CD4-positive, alpha-beta T cell treated with Interleukin-17A for 1 hour (primary cell): ENCODE measurements at places on chromosomes 4 and X.

- DNase-seq, result no peak
These were observed 30.9 kb downstream of the GATB start for GRCh38 chr4:151729731-151730559.

GRCh38 chr4:148258535-148258934, 183.7 kb downstream of the NR3C2 start:
- no peak for DNase-seq

- DNase-seq, result no peak
These were observed 178.4 kb downstream of the TECRL start for GRCh38 chr4:64230709-64231310.

GRCh38 chr4:182925298-182925757, 8.1 kb upstream of the DCTD start:
- DNase-seq, result peak; percentile 80

- DNase-seq, result no peak
These were observed 21.7 kb upstream of the HEPH start for GRCh38 chrX:66142351-66142750.

DNA sequence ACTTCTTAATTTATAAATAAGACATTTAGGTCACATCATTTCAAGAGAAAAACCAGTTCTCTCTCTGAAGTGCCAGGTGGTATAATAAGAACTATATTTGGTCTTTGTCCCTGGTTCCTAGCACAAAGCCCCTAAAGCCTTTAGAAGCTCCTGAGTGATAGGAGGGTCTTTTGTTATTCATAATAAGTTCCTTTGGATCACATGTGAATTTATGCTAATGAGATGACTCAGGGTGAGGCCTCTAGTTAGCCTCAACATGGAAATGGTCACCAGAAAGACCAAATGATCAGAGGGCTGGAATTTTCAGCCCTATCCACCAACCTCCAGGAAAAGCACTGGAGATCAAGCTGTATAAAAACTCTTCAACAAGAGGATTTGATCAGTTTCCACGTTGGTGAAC, 68.1 kb upstream of the BLTP1 start:
- no peak for DNase-seq

- no peak for DNase-seq
These were observed 59.3 kb upstream of the HS3ST1 start for GRCh38 chr4:11487868-11488544.

DNA sequence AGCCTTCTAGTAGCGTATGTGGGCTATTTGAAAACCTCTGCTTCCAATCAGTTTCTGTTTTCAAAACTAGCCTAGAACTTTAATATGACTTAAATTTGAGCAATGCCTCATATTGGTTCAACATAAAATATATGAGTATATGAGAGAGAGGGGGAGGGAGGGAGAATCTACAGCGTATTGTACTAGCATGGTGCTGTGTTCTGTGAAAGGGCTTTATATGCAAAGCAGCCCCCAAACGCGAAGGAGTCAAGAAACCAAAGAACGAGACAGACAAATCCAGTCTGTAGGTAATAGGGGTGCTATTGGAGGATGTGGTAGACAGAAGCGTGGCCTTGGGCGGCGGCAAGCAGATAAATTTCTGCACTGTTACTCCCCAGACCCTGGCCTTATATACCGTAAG, 784 bp upstream of the ANXA5 start:
- DNase-seq, result peak; percentile 26

DNA sequence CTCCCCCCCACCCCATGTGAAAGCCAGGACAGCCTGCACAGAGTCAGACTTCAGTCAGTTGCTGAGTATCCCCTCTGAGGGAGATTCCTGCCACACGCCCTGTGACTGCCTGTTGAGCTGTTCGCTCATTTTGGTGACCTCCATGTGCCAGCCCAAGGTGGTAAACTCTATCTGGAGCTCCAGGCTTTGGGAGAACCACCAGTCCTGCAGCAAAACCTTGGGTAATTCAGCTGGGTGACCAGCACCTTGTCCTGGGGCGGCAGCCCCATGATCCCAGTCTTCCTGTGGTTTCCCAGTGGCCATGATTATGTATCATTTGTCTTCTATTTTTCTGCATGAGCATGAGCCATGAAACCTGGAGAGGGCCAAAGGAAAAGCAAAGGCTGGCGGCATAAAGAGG, 73.4 kb downstream of the NBDY start:
- no peak for DNase-seq

GRCh38 chrX:97882306-97882705, 998.6 kb downstream of the RPA4 start:
- no peak for DNase-seq

DNA sequence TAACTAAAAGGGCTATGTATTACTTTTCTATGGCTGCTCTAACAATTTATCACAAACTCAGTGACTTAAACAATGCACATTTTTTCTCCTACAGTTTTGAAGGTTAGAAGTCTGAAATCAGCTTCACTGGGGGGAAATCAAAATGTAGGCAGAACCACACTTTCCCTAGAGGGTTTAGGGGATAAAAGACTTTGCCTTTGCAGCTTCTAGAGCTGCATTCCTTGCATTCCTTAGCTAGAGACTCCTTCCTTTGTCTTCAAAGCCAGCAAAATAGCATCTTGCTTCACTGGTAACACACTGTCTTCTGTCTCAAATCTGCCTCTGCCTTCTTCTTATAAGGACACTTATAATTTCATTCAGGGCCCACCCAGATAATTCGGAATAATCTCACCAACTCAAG, 152.4 kb upstream of the SPIN4 start:
- no peak for DNase-seq

GRCh38 chr4:11831739-11832138, 403.0 kb upstream of the HS3ST1 start:
- no peak for DNase-seq

DNA sequence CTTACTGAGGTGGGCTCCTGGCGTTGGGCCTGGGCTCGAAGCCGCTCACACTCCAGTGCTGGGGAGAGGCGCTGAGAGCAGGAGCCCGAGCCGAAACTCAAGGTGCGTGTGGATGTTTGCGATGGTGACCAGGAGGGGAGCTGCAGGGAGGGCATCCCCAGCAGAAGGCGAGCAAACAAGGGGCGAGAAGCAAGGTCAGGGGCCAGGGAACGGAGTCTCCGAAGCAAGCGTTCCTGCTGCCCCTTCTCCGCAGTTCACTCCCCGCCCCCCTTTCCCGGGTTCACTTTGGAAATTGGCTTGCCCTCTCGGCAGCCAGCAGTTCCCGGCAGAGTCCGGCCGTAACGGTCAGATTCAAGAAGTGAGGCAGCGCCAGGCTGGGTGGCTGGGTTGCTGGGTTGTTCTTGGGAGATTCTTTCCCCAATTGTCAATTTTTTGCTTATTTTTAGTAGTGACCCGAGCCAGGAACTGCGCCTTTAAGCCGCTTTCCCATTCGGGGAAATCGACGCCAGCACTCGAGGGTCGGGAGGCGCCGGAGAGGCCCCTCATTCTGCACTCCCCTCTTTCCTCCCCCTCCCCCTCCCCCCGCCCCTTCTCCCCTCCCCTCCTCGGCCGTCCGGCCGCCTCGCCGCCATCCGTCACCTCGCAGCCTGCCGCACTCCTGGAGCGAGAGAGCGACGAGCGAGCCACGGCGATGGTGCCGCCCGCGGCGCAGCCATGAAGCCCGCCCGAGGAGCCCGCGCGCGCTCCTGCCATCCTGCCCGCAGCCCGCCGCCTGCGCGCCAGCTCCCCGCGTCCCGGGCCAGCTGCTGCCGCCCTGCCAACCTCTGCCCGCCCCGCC, at the start of gene FRMPD3:
FRMPD3 (plus strand) TSS at position 655 of the 838 bp plus-strand sequence. CDS start 76,937 bp downstream, outside the sequence.
- peak; percentile 3 for DNase-seq

DNA sequence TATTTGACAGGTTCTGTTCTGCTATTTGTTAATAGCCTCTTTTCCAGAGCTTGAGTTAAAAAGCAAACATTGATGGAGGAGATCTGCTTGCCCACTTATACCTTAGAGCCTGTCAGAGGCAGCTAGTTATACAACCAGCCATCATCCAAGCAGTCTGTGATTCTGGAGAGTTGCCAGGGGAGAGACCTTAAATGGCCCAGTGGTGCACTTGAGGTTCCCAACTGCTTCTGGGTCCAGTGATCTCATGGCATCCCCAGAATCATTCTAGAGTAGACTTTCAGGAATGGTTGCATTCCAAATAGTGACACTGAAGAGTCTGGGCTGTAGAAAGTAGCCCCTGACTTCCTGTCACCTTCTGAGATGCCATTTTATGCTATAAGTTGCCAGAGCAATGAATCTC, 160.7 kb downstream of the FHIP1A start:
- DNase-seq, result no peak

- DNase-seq, result no peak
These were observed 105.9 kb downstream of the TEX13A start for GRCh38 chrX:105114554-105115130.

GRCh38 chr4:52290466-52290865, 239.4 kb downstream of the SPATA18 start:
- no peak for DNase-seq

DNA sequence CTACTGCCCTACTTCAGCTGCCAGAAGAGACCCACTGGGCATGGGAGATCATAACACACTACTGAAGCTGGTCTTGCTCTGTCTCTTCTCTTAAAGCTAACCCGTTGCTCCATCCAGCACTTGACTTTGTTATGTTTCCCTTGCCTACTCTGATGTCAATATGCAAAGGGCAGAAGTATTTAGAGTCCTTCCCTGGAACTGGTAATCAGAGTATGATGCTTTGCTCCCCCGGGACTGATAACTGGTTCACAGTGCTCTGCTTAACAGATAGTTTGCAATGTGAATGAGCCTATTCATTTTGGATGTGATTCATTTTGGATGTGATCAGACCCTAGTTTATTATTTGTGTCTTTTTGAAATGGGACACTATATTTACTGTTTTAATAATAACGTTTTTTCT, 12.3 kb upstream of the UCP1 start:
- no peak for DNase-seq

GRCh38 chr4:81421346-81422218, 50.1 kb downstream of the RASGEF1B start:
- DNase-seq, result peak; percentile 25

- no peak for DNase-seq
These were observed 59.3 kb downstream of the FAM114A1 start for GRCh38 chr4:38926896-38927295.

- no peak for DNase-seq
These were observed 64.7 kb downstream of the SLC7A11 start for GRCh38 chr4:138177278-138177968.

- no peak for DNase-seq
These were observed 18.6 kb upstream of the CA5B start for GRCh38 chrX:15719324-15719968.

DNA sequence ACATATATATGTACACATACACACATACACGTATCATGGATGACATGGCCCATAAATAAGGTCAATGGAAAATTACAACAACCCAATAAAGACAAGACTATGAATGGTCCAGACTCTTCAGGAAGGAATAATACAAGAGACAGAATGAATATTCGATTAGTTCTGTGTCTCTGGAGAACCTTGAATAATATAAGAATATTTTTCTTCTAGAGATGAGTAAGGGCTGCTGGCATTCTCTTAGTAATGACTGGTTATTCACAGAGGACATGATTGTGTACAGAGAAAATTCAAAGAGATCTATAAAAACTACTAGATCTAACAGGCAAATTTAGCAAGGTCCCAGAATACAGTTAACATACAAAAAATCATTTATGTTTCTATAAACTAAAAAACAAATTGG, 23.3 kb downstream of the SPIN4 start:
- DNase-seq, result no peak

DNA sequence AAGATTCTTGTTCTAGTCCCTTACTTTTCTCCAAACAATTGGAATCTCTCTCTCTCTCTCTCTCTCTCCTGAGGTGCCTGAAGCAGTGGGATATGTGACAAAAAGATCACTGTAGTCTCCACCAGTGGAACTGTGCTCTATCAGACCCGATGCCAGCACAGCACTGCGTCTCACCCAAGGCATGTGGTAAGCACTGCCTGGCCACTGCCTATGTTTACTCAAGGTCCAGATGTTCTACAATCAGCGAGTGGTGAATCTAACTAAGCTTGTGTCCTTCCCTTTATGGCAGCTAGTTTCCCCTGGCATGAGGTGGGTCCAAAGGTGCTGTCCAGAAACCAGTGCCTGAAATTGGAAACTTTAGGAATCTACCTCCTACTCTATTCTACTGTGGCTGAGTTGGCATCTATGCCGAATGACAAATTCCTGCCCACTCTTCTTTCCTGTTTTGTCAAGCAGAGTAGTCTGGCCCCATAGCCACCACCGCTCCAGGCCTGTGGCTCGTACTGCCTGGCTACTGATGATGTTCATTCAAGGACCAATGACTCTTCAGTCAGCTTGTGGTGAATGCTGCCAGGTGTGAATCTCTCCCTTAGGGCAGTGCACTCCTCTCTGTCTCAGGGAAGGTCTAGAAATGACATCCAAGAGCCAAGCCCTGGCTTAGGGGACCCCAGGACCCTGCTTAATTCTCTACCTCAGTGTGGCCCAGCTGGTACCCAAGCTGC, 416.5 kb downstream of the TEX13C start:
- DNase-seq, result no peak

DNA sequence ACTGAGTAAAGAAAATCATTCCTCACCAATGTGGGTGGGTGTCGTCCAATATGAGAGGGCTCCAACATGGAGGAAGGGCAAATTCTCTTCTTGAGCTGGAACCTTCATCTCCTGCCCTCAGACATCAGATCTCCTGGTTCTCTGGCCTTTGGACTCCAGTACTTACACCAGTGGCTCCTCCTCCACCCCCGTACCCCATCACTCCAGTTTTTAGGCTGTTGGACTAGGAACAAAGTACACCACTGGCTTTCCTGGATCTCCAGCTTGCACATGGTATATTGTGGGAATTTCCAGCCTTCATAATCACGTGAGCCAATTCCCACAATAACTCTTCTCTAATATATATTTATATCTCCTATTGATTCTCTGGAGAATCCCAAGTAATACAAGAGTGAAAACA, 196.9 kb downstream of the PDHA2 start:
- no peak for DNase-seq

- no peak for DNase-seq
These were observed 88.0 kb upstream of the SLITRK2 start for GRCh38 chrX:145729635-145730034.

DNA sequence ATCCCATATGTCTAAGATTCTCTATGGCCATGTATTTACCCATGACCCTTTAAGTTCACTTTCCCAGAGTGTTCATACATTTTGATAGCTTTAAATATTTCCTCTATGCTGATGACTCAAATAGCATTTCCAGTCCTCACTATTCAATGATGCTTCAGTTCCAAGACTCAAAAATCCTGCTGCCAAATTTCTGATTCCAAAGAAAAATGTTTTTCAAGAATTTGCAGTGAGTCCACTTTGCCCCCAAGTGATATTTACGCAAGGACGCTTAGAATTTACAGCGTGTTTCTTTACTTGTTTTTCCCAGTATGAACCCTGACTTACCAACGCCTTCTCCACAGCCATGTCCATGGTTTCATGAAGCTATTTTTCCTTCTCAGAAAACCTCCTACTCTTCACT, 127.9 kb upstream of the PCDH18 start:
- no peak for DNase-seq

- DNase-seq, result no peak
These were observed 16.6 kb upstream of the KLHL2 start for GRCh38 chr4:165190591-165191347.

- DNase-seq, result peak; percentile 52
These were observed 97.3 kb upstream of the DCLK2 start for GRCh38 chr4:149980941-149981340.
